ENCODE measurements at places on chromosomes 1 and 21.

GRCh38 chr1:109897259-109897955 is 13.2 kb upstream of the CSF1 start:
- DNase-seq = no peak

DNA sequence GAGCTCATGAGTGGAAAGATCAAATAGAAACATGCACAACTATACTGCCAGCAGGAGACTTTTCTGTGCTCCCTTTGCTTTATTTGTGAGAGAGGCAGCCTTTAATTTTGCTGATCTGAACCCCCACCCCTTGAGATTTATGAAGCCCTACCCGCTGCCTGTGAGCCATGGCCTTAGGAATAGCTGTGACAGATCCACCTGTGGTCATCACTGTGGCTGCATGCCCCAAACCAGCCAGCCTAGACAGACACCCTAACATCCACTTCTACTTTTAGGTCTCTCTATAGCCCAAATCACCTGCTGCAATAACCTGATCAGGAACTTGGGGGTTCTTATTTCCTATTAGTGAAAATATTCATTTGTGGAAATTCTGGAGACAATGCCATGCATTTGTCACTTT is 196.2 kb downstream of the C1orf94 start:
- DNase-seq = no peak

DNA sequence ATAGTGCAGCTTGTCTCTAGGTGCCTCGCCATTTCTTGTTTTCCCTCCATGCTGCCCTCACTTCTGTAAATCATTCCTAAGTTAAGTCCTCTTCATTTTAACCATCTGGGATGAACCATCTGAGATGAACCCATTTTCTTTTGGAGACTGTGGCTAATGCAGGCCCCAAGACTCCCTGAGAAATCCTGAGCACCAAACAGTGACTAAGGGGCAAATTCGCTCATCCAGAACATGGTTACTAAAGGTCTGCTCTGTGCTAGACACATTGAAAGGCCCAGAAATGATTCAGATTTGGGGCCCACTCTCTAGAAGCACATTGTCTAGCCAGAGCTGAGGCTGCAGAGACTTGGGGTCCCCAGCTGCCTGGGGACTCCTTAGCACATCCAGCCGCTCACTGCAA is 151.9 kb upstream of the CTTNBP2NL start:
- DNase-seq = no peak

DNA sequence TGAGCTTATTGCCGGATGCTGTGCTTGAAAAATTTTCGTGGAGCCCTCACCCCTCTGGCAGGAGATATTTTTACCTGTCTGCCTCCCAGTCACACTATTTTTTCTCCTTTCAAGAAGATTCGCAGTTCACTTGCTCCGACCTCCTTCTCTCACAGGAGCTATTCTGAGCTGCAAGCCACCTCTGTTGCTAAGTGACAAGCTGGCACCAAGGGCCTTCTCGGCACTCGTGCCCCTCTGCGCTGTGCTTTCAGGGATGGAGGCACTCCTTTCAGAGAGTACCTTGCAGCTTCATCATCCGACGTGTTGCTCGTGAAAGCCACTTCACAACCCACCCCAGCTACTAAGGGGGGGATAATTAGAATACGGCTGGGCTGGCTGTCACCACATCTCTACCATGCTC is 11.6 kb downstream of the SLC6A17 start:
- no peak for DNase-seq

DNA sequence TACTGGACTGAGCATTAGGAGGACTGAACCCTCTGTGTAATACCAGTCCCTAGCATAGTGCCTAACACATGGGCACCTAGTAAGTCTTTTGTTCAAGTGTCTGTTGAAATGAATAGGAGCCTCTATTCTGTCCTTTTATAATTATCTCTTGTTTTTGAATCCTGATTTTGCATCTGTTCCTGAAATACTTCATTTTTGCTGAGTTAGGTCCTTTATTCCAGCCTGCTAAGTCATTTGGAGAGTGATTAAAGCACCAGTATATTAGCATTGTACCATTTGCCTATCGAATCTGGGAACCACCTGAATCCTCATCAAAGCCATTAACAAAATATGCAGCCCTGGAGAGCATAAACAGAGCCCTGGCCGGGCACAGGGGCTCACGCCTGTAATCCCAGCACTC is 32.3 kb downstream of the YARS1 start:
- DNase-seq = no peak

- no peak for DNase-seq
These were observed 89.4 kb downstream of the PDE4B start for GRCh38 chr1:65882076-65882475.
